8988T (cell line): ENCODE measurements at places on chromosomes 5 and 9.

GRCh38 chr5:68134033-68134668, 81.4 kb upstream of the PIK3R1 start:
- no peak for DNase-seq

- DNase-seq = no peak
Observed at GRCh38 chr5:73694089-73694488, 68.1 kb downstream of the ARHGEF28 start.

- DNase-seq = no peak
Observed at GRCh38 chr9:13113751-13114150, 165.7 kb downstream of the MPDZ start.

DNA sequence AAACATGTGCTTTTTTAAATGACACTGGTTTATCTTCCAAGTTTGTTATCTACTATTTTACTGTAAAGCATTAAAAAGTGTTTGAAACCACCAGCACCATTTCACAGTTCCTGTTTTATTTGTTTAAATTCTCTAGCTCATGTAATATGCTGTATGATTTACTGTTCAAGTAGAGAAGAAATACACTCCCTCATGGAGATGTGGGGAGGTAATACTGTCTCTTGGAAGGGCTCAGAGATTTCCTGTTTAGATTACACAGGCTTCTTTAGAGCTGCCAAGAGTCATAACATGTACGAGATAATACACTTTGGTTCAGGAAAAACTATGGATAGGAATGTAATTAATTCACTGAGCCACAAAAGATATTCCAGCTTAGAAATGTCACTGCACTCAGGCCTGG, 135.0 kb upstream of the CCDC152 start:
- DNase-seq = no peak

DNA sequence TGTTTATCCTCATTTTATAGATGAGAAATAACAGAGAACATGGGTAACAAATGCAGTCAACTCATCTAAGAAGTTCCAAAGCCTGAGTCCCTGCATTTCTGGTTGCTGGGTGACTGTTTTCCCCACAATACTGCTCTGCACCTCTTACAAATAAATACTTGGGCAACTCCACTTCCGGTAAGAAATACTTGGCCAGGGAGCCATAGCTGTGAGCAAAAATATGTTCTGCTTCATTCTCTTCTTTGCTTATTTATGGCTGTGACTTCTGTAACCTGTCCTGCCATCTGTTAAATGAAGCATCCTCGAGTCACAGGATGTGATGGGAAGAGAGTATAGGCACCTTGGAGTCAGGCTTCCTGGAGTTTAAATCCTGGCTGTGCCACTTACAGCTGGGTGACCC, 49.9 kb downstream of the GDNF start:
- no peak for DNase-seq
